ENCODE measurements at places on chromosomes 1 and 21.

GRCh38 chr1:208387908-208388811, 144.0 kb upstream of the PLXNA2 start:
- no peak for DNase-seq

DNA sequence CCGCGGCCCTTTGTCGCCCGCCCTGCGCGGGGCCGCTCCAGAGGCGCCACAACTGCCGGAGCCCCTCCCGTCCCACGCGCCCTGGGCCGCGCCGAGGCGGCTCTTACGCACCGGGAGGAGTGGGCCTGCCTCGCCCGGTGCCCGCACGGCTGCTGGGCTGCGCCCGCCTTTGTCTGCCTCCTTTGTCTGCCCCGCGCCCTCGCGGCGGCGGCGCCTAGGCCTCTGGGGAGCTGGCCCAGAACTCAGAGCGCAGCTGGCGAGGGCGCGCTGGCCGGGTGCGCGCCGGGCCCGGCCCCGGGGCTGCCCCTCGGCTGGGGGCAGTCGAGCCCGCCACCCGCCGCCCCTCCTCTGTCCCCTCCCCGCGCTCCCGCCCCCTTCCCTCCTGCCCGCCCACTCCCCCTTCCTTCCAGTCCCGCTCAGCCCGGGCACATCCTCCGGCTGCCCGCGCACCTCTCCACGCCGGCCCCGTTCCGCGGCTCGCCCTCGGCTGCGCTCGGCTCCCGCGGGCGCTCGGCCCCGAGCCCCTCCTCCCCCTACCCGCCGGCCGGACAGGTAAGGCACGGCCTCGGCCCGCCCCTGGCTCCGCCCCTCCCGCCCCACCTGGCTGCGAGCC, at the start of gene DRAXIN:
Gene DRAXIN, plus strand, starts transcription at position 409 of the 613 bp plus-strand sequence. CDS start 14,549 bp downstream, outside the sequence.
- no peak for DNase-seq

DNA sequence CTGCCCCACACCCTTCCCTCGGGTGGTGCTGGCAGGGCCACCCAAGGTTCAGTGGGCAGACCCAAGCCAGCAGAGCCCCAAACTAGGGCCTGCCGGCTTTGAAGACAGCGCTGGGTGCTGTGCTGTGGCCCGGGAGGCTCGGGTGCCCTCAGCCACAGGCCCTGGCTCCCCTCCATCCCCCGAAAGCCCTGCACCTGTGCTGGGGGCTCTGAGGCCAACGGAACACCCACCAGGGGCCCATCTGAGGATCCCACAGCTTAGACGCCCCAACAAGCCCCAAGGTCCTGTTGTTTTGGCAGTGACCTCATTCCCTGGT, 8.6 kb downstream of the ITGB2 start:
- DNase-seq = no peak

GRCh38 chr1:35448344-35448801, 108.8 kb downstream of the KIAA0319L start:
- no peak for DNase-seq

GRCh38 chr1:90711696-90712095, 5.4 kb downstream of the BARHL2 start:
- no peak for DNase-seq

Measured in GOT3 (cell line).